GM23248 (cell line): ENCODE measurements at places on chromosomes 7 and 10. TPM values are rescaled to one million over a fixed set of nuclear protein-coding genes. Genes with fewer than 3 reads are reported as not detected.
A peak's percentile ranks its signal among the peaks of the same experiment; 100 is the strongest.

GRCh38 chr10:99714446-99714845, 17.5 kb downstream of the COX15 start:
- no peak for DNase-seq

Gene ARMS2
- not detected in 2 replicates for polyA plus RNA-seq

GRCh38 chr7:157233677-157234076, 95.0 kb downstream of the UBE3C start:
- peak; percentile 64 for DNase-seq

Gene AHCYL2
- 1.9 and 2.3 TPM in 2 replicates for polyA plus RNA-seq

GRCh38 chr7:137020351-137020750, 151.9 kb downstream of the CHRM2 start:
- DNase-seq, result no peak

GRCh38 chr7:150851492-150852370, 586 bp upstream of the AOC1 start:
- DNase-seq, result no peak

- no peak for DNase-seq
Measured at GRCh38 chr10:7813481-7813880, 4.8 kb upstream of the TAF3 start.
